ENCODE measurements at places on chromosomes 3 and 15.
A peak's percentile ranks its signal among the peaks of the same experiment; 100 is the strongest.

DNA sequence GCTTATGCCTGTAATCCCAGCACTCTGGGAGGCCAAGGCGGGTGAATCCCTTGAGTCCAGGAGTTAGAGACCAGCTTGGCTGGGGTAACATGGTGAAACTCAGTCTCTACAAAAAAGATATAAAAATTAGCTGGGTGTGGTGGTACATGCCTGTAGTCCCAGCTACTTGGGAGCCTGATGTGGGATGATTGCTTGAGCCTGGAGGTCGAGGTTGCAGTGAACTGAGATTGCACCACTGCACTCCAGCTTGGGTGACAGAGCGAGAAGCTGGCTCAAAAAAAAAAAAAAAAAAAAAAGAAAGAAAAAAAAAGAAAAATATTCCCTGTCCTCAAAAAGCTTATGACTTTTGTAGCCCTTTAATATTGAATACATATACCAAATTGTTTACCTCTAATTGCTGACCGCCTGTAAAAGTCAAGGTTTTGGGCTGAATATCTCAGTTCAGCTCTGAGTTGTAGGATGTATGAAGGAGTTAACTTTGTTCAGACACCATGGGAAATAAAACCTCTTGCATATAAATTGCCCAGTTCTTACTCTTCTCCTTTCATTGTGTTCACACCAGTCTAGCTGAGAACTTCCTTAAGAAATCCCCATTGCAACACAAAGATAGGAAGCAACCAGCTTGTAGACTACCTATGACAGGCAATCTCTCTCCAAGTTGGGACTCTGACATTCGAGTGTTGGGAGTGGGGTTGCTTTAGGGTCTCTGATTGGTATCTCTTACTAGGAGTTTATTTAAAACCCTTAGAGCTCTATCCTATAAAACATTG lies 97.6 kb upstream of the RASGRP1 start:
- DNase-seq = no peak

- no peak for DNase-seq
Measured at GRCh38 chr3:130939753-130940152, 45.9 kb downstream of the ATP2C1 start.

DNA sequence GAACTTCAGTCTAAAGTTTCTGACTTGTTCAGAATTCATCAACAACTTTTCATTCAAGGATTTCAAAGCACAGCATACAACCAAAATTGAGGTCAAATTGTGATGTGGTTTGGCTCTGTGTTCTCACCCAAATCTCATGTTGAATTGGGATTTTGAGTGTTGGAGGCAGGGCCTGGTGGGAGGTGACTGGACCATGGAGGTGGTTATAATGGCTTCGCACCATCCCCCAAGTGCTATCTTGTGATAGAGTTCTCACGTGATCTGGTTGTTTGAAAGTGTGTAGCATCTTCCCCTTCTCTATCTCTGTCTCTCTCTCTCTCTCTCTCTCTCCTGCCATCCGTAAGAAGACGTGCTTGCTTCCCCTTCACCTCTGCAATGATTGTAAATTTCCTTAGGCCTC lies 19.6 kb upstream of the SUCLG2 start:
- DNase-seq = no peak

GRCh38 chr3:143343944-143344343 lies 224.4 kb downstream of the CHST2 start:
- DNase-seq = no peak

DNA sequence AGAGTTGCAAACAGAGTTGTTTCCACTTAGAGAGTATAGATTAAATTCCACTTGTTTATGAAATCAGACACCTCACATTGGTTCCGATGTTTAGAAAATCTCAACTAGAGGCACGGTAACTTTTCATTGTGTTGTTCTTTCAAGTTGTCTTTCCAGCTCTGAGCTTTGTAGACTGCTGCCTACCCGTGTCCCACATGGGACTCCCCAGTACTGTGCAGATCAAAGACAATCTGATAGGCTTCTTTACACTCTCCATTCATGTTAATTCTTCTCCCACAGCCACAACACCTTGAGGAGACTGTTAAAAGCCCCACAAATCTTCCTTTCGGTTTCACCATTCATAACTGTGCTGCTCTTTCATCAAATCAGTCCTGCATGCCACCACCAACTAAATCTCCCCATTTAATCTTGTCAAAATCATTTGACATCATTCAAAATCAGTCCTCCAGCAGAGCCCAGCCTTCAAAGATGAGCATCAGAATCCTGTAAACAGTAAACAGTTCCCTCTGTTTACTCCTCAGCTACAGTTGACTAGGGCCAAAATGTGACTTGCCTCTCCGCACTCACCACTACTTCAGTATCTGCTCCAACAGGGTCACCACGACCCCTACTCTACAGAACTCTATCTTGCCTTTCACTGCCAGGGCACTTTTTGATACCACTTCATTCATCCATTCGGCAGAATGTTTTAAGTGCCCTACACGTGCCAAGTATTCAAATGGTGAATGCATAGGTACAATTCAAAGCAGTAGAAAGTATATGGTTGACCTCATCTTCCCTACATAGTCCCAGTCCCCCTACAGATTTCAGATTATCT lies 8.3 kb downstream of the ANXA2 start:
- DNase-seq = no peak

GRCh38 chr15:77818484-77819047 lies 185.9 kb upstream of the LINGO1 start:
- DNase-seq = no peak

DNA sequence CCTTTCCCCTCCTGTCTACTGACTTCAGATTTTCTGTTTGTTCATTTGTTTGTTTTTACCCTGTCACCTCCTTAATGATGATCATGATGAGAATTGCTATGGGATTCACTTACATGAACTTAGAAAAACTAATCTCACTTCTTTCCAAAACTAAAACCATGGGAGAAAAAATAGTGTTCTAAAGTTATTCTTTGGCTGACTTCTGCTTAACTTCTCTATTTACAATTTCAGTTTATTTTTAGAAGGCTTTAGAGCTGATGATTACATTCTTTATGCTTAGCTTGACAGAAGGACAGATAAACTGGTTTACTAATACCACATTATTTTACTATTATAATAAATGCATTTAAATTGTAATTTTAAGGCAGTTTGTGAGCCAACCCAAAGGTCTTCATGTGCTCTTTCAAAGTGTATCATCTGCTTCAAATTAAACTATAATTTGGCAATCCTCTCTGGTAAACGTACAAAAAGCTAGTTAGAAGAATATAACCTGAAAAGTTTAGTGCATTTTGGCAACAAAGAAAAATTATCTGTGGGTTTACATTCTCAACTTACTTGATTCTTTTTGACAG lies 676.8 kb upstream of the UBE2E2 start:
- DNase-seq = no peak

DNA sequence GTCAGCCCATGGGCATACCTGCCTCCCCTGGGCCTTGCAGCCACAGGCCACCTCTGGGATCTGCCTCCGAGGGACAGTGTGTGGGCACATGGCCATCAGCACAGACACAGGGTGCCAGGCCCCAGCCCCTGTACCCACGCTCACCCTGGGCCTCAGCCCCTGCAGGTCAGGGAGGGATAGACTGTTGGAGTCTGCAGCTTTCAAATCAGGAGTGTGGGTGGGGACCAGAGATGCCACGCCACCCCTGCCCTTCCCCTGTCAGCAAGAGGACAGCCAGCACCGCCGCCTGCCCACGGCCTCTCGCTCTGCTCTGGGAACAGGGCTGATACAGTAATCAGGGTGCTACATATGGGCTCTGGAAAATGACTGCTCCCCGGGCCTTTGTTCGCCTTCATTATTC lies 72.7 kb downstream of the DNAJB8 start:
- no peak for DNase-seq

- no peak for DNase-seq
Measured at GRCh38 chr3:127234778-127235177, 41.8 kb downstream of the PRR23E start.

GRCh38 chr3:29212789-29213433 lies 68.0 kb upstream of the RBMS3 start:
- no peak for DNase-seq

DNA sequence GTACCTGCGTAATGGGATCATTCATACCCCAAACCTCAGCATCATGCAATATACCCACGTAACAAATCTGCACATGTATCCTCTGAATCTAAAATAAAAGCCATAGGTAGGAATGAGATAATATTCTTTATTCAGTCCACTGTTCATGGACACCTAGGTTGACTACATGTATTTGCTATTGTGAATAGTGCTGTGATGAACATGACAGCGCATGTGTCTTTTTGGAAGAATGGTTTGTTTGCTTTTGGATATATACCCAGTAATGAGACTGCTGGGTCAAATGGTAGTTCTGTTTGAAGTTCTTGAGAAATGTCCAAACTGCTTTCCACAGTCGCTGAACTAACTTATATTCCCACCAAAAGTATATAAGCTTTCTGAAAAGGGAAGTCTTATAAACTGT lies 117.9 kb upstream of the FAM3D start:
- no peak for DNase-seq

DNA sequence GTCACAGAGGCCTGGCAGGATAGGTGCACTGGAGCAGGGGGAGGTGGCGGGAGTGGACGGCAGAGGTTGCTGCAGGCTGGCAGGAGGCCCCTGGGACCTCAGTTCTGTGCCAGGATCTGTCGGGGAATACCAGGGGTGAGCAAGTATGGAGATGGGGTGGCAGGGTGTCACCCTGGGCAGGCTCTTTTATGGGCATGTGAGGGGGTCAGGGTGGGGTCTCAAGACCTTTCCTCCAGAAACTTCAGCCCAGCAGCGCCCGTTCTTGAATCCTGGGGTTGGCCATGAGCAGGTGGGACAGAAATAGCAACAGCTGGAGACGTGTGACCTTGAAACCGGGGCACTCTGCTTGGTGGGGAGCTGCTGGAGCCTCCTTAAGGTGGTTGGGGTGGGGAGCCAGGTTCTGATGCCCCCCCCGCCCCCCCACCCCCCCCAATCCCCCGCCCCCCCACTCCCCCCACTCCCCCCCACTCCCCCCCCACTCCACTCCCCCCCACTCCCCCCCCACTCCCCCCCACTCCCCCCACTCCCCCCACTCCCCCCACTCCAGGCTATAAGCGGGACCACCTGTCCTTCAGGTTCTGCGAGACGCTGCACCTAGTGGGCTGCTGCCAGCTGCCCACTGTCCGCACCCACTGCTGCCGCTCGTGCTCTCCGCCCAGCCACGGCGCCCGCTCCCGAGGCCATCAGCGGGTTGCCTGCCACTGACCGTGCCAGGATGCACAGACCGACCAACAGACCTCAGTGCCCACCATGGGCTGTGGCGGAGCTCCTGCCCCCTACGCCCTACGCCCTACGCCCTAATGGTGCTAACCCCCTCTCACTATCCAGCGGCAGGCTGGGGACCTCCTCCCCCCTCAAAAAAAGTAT lies 84.9 kb downstream of the TBC1D2B start:
- DNase-seq = no peak

DNA sequence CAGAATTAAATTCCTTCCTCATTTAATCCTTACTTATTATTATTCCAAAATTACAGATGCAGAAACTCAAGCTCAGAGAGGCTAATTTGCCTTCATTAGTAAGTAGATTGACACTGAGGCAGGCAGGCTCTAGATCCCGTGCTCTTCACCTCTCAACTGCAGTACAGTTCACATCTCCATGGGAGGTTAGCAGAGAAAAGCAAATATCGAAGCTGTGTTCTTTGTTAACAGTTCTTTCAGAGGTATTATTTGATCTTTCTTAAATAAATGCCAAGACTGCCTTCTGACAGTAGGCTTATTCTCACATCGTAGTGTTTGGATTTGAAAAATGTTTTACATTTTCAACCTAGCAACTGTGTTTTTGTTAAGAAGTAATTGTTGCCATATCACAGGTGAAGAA lies 15.9 kb upstream of the FAH start:
- no peak for DNase-seq

GRCh38 chr3:152266221-152266995 lies 2.3 kb upstream of the MBNL1 start:
- no peak for DNase-seq

GRCh38 chr15:77048135-77048876 lies 22.6 kb downstream of the TSPAN3 start:
- DNase-seq = no peak

DNA sequence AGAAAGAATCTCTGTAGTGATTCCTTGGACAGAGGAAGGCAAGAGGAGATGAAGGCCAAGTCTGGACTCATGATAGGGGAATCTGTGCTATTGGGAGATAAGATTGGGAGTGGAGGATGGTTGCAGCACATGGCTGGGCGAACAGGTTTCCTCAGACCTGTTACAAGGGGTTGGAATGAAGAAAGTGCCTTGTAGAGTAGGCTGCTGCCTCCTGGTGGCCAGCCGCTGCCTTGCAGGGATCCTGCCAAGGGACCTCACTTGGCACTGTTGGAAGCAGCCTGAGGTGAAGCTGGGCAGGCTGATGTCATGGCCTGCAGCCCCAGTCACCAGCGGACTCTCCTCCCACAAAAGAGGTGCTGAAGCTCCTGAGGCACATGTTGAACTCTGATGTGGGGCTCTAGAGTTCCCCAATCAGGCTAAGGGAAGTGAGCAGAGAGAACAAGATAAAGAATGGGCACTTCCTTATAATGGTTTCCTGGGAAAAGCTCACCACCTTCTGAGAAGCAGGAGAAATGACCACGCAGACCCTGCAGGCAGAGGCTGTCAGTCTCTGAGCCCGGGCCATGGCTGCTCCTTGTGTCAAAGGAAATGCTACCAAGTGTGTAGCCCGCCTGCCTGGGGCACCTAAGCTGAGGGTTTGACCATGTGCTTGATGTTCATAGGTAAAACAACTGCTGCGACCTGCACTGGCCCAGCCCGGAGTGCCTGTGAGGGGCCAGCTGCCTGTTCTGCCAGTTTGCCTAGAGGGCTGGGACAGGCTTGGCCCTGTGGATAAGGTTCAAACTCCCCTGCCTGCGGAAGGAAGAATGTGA lies 1.6 kb upstream of the TEX264 start:
- peak; percentile 63 for DNase-seq

GRCh38 chr3:177448987-177449359 lies 251.7 kb upstream of the TBL1XR1 start:
- no peak for DNase-seq

All from stimulated activated CD4-positive, alpha-beta T cell treated with anti-CD3 and anti-CD28 coated beads, TNF-alpha, amount 100 ng/mL, for 24 hours (primary cell).